ENCODE measurements at places on chromosomes 7 and 10. TPM values are rescaled to one million over a fixed set of nuclear protein-coding genes. Genes with fewer than 3 reads are reported as not detected.

Gene SMC3
- 81.3 TPM for total RNA-seq

DNA sequence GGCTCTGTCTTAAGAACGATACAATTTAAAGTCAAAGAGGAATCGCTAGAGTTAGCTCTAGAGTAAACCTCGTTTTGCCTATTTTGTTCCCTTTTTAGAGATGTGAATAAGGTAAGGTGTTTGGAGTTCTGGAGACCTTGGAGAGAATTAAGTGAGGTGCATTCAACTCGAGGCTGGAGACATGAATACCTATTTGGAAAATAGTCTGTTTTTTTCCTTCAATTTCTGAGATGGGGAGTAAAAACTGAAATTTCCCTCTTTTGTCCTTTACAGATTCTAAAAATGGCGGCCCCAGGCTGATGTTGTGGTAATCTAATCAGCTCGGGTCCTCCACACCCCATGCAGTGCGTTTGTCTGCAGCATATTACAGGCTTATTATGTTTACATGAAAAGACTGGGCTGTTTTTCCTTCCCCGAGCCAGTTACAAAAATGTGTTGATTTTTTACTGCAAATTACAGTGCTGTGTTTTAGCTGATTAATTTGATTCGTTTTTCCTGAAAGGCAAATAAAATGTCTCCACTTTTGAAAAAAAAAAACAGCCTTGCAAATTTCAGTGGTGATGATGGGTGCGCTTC lies 1.5 kb downstream of the KMT2E start:
- peak; percentile 56 for DNase-seq

DNA sequence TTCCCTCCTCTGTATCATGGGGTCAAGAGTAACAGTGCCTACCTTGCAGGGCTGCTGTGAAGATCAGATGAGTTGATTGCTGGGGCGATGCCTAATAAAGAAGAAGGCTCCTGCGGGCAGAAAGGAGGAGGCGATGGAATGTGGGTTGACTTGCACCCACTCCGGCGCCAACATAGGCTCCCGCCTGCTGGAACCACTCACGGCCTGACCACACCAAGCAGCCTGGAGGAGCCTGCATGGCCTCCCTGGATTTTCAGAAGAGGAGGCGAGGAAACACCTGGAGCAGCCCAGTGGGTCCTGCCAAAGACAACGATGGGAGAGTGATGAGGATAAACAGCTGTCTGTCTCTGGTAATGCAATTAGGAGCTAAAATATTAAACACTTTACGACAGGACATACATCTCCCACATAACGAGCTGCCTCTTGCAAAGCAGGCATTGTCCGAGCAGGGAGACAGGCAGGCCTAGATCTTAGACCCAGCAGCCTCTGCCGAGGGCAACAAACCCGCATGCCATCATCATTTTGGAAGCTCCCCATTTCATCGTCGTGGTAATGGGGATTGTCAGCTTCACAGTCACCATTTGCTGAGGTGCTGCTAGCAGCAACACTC lies 302.9 kb upstream of the ZMIZ1 start:
- DNase-seq, result no peak

GRCh38 chr7:29146888-29147609 lies 712 bp upstream of the CPVL start:
- DNase-seq, result no peak

Gene PKD2L1
- total RNA-seq, result not detected

- no peak for DNase-seq
Observed at GRCh38 chr10:92502296-92502808, 71.5 kb downstream of the IDE start.

GRCh38 chr7:148684289-148684830 lies 14.3 kb upstream of the CUL1 start:
- DNase-seq, result no peak

DNA sequence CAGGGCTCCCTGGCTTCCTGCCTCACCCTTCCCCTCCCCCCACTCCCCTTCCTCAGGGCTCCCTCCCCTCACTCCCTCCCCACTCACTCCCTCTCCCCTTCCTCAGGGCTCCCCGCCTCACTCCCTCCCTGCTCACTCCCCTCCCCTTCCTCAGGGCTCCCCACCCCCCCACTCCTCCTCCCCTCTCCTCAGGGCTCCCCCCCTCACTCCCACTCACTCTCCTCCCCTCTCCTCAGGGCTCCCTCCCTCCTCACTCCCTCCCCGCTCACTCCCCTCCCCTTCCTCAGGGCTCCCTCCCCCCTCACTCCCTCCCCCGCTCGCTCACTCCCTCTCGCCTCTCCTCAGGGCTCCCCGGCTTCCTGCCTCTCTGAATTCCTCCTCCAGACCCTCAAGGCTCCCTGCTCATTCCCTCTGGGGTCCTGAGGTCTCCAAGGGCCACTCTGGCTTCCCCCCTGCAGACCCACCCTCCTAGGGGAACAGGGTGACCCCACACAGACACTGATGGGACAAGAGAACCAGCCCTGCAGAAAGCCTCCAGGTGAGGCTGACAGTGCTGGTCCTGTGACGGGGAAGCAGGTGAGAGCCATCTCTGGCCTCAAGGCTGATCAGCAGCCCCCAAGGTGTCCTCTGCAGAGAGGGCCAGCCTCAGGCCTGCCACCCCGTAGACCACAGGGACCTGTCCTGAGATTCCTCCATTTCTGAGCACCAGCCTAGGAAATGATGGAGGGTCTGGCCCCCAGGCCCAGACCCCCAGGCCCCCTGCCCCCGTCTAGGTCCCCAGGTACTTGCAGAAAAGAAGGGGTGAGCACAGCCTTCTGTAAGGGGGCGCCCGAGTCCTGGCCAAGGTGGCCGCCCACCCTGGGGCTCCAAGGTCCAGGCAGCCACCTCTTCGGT lies 47.2 kb downstream of the PWWP2B start:
- DNase-seq, result peak; percentile 40

DNA sequence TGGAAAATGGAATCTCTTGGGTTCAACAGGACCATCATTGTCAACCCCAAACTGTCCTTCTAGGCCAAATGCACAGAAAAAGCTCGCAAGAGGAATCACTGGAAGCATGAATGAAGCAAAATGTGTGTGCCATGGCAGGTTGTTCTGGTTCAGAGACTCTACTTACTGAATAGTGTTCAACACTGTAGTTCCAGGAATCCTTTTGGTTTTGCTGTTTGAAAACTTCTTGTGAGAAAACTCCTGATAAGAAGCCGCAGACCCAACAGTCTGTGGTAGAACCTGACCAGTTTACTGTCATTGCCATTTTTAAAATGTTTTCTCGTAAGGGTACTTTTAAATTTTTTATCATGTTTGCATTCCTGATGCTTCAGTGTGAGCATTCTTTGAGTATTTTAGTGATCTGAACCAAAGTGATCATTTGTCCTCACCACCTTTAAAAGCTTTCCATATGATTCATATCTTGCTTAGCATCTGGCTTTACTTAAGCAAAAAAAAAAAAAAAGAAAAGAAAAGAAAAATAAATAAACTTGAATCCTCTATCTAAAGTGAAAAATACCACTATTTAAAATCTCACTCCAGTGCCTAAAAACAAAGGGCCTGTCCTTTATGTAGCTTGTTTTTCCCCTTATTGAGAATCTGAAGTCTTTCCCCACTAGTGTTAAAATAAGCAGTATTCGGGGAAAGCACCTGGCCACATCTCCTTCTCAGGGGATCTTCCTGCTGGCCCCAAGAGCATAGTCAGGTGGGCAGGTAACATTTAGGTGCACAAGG lies 92.4 kb downstream of the WNT2 start:
- no peak for DNase-seq

- no peak for DNase-seq
Observed at GRCh38 chr10:59706851-59707797, 2.5 kb downstream of the SLC16A9 start.

Gene SYT15
- 0.30 TPM for total RNA-seq

DNA sequence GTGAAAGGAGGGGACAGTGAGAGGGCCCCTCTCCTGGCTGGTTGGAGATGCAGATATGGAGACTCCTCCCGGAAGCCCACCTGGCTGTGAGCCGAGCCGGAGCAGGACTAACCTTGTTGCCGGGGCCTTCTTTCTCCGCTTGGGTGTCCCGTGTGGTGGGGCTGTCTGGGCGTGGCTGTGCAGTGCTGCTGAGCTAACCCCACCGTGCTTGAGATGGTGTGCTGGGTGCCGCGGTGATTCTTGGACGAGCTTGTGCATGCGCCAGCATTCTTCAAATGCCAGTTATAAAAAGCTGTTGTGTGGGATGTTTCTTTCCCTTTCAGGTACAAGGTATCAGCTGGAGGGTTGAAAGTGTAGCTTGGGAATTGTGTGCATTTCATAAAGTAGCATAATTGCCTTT lies 48.8 kb downstream of the DAGLB start:
- DNase-seq, result no peak

Gene PRSS58
- total RNA-seq, result not detected

GRCh38 chr10:124629415-124629814 lies 114.8 kb downstream of the FAM53B start:
- no peak for DNase-seq

DNA sequence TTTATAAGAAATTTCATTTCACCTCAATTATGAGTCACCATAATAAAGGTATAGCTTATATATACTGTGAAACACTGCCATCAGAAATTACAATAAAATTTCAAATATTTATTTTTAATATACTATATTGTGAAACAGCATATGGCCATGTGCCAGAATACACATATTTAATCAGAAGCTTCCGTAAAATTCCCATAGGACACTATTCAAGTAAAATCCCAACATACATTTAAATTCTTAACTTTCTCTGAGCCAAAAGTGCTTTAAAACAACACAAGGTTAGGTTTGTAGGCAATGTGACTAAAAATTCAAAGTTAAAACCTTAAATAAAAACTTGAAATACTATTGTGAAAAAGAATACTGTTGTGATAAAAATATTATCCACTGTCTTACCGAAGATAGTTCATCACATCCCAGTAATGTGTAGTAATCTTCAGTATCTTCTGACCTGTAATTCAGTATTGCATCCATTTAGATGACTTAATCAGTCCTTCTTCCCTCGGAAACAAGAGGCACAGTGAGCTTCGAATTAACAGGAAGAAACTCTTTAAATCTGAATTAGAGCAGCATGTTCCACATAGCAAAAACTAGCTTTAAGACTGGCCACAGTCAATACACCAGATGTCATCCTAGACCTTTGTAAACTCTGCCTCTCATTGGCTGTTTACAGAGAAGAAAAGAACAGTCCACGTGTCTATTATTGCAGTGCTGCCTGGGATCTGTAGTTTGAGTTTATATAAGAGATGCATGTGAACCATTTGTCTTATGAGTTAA lies at the start of gene DNAJC12:
TSS of gene DNAJC12 (minus strand) at position 648 of the 774 bp plus-strand sequence. CDS start at position 471, 177 bp downstream.
- no peak for DNase-seq

Gene POMZP3
- 38.7 TPM for total RNA-seq

Gene CLDN4
- total RNA-seq, result 0.10 TPM

GRCh38 chr10:66931340-66931948 lies 5.6 kb downstream of the LRRTM3 start:
- DNase-seq, result peak; percentile 6

Gene C10orf67
- 2.0 TPM for total RNA-seq

- DNase-seq, result no peak
Observed at GRCh38 chr7:143878884-143879283, 23.1 kb downstream of the TCAF1 start.

Gene PRKAR2B
- total RNA-seq, result 1.5 TPM

Gene AGR3
- not detected for total RNA-seq

GRCh38 chr7:74267756-74268565 lies 13.8 kb upstream of the RFC2 start:
- DNase-seq, result no peak

DNA sequence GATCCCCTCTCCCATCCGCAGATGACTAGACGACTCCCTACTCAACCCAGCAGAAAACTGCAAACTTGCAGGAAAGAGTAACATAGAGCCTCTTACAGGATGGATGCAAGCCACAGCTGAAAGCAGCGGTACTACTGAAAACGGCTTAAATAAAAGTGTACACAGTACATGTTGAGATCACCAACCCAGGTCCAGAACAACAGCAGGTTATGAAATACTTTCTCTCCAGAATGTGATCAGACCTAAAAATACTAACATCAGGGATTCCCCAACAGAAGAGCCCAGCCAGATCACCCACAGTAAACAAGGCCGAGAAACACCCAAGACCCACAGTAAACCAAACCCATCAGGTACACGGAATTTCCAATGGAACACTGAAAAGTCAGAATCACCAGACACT lies 13.2 kb downstream of the ATE1 start:
- no peak for DNase-seq

GRCh38 chr10:108422286-108422685 lies 1257.8 kb upstream of the SORCS1 start:
- DNase-seq, result no peak

Gene CDC14C
- not detected for total RNA-seq

Gene FKBP6
- total RNA-seq, result not detected

- no peak for DNase-seq
Observed at GRCh38 chr10:844552-844951, 87.0 kb downstream of the LARP4B start.
